ENCODE measurements at places on chromosomes 7 and 10. TPM values are rescaled to one million over a fixed set of nuclear protein-coding genes. Genes with fewer than 3 reads are reported as not detected.

Gene PAX4
- not detected for polyA plus RNA-seq

DNA sequence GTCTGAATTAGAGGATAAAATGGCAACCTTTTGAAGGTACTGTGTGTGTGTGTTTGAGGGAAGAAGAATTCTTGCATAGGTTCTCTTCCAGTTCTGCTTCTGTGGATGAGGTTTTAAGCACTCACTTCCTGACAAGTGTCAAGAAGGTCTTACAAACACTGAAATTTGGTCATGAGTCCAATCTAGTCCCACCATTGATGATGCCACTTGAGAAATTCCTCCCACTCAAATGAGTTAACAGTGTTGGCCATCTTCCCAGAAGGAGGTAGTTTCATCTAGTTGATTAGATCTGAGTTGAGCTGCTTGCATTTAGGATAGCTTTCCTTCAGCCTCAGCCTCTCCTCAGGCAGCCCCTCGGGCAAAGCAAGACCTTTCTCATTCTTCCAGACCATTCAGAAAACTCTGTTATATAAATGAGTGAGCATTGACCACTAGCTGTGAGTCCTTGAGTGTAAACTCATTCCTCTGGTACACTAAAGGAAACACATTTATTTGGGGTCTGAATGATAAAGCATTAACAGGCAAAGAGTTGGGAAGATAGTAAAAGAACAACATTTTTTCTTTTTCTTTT lies 189.5 kb downstream of the TRIL start:
- no peak for DNase-seq
- no peaks in the 10 kb centered on the region for H3K4me1 ChIP-seq
- no peak overlapping the region for H3K4me3 ChIP-seq
- peaks cover 3% of the 10 kb centered on the region for H3K36me3 ChIP-seq

Gene HOXA13
- polyA plus RNA-seq: 0.45 TPM

Gene ITIH5
- polyA plus RNA-seq: 51.0 TPM

Gene STEAP2
- 5.9 TPM for polyA plus RNA-seq

DNA sequence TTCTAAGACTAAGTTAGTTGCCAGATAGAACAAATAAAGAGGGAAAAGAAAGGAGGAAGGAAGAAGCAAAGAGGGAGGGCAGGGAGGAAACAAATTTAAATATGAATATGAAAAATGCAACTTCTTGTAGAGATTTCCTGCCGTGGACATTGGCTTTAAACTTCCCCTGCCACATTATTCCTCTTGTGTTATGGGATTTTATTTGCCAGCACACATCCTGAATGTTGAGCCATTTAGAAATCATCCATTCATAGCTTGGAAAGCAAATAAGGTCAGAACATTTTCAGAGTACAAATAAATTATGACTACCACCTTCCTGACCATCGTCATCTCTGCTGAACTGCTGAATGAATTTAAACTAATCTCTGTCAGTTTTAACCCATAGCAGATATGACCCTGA lies 911.9 kb upstream of the LRRN3 start:
- H3K27ac ChIP-seq: no peak overlapping the region
- H3K4me1 ChIP-seq: no peaks in the 10 kb centered on the region
- H3K4me3 ChIP-seq: no peak overlapping the region
- no peak for DNase-seq
- no peaks in the 10 kb centered on the region for H3K36me3 ChIP-seq
- H3K27me3 ChIP-seq: no peaks in the 10 kb centered on the region

Gene IGF2BP3
- 26.2 TPM for polyA plus RNA-seq

All from muscle of leg (tissue), 16 donors.